ENCODE measurements at places on chromosomes 6 and 20.

- no peak for DNase-seq
Observed at GRCh38 chr20:34951252-34951651, 4.4 kb downstream of the GSS start.

DNA sequence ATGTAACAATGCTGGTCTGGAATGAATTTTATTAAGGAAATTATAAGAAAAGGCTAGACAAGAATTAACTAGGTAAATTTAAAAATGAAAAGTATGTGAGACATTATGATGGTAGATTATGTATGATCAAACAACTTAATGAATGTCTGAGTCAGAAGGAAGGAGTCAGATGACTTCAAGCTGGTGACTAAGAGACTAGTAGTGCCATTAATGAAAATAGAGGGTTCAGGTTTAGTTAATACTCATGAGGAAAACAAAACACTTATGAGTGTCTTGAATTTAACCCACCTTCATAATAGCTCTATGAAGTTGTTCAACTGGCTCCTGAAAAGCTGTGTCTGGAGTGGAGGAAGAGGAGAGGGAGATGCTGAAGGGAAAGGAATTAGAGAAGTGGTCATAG, 256.3 kb downstream of the ADGRB3 start:
- no peak for DNase-seq

- DNase-seq: no peak
Observed at GRCh38 chr6:134103006-134103405, 50.6 kb upstream of the SLC2A12 start.

DNA sequence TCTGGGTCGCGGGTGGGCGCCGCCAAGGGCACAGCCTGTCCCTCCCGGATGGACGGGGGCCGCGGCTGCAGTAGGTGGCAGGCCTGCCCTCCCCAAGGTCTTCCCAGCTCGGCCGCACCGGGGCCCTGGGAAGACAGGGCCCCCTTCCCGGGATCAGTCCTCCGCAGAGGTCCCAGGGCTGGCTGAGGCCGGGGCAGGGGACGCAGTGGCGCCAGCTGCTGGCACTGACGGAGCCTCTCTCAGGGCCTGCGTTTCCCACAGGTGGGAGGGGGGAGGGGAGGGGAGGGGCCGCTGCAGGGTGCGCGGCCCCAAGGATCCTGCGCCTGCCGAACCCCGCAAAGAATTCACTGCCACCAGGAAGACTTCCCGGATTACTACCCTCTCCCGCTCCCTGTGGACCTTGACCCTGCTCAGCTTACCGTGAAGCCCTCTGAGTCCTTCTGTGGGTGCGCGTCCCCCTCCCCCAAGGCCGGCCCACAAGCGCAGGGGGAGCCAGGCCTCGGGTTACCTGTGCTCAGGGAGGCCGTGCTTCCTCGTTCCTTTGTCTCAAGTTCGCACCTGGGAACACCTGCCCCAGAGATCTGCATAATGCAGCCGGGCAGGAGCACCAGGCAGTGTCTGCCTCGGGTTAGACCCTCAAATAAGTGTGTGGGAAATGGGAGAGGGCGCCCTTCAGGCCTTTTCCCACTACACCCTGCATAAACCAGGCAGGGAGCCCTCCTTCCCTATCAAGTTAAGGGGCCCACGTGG, 5.1 kb downstream of the LZTS3 start:
- no peak for DNase-seq

DNA sequence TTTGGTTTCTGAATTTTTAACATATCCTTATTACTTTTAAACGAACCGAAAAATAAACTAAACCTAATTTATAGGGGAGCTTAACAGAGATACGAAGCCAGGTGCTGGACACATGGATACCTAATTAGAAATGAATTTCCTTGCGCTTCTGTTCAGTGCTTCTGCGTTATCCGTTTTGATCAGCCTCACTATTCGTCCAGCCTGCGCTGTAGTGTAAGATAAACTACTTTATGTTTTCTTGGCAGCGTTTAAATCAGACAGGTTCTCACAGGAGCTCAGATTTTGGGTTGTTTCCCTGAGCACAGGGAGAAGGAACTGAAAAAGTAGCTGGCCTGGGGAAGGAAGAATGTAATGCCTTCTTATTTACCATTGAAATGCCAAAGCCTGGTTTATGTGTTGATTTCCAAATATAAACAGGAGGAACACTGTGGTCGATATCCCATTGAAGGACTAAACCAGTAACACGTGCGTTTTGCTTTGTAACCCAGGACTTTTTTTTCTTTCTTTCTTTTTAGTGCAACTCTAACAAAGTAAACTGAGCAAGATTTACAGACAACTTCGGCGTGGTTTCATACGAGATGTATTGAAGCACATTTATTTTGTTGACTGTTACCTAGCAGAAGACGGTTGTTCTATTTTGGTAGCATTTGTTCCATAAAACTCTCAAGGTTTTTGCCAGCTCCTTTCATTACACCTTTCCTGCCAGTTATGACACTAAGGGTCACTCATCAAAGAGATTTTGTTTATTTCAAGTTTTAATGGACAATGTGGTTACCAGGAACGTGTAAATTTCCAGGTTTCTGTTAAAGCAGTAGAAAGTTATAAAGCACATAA, 214.8 kb upstream of the HEY2 start:
- no peak for DNase-seq

- DNase-seq: no peak
Observed at GRCh38 chr6:167409694-167410093, 84.8 kb downstream of the TTLL2 start.

DNA sequence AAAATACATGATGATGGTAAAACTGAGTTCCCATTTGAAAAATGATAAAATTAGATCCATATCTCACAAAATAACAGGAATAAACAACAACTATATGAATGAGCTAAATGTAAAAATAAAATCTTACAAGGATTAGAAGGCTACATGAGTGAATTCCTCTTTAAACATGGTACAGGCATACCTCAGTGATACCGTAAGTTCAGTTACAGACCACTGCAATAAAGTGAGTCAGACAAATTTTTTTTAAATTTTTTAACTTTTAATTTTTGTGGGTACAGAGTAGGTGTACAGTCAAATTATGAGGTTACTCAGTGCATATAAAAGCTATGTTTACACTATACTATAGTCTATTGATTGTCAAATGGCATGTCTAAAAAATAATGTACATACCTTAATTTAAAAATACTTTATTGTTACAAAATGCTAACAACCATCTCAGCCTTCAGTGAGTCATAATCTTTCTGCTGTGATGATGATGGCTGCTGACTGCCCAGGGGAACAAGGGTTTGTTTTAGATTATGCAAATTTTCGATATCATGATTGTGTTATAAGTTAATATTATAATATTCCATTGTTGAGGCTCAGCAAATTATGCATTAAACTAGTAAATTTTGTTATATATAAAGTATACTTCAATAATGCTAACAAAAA, 222.8 kb upstream of the RUNX2 start:
- no peak for DNase-seq

DNA sequence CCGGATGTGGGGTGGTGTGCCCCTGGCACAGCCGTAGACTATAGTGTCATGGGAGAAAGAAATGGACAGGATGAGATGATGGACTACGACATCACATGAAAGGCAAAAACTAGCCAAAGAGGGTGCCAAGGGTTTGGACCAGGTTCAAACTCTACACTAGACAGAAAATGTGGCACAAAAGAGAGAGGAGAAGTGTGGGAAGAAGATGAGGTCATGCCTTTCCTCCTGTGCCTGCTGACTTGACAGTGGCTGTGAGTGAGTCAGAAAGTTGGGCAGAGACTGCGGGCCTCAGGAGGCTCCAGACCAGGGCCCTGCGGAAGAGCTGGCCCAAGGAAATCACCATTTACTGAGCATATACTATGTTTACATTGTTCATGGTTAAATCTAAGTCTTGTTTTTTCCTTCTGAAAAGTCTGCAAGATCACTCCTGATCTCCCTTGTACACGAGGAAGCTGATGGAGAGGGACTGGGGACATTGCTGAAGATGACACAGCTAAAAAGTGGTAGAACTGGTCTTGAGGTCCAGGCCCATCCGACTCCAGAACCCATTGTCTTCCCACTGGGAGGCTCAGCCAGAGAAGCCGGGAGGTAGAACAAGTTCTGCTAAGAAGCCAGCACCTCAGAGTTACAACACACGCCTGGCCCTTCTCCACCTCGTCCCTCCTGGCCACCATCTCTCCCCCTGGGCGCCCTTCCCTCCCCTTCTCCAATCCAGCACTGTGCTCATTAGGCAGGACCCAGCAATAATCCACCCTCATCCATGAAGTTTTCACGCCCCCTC, 35.6 kb downstream of the CNKSR3 start:
- DNase-seq: no peak

DNA sequence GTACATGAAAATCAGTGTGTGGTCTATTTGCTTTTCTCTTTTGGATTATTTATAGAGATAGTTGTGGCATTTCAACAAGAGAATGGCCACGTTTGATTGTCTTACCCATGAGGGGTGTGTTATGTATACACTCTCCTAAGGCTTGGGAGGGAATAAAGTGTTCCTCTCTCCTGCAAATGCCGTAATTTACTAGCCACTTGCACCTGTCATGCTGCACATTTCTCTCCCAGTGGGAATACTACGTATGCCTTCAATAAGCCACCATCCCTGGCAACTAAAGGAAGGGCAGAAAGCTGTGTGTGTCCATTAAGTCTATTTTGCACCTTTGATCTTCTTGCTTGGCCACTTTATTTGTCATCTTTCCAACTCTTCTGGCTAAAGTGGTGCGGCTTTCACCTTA, 541.2 kb downstream of the QKI start:
- DNase-seq: no peak

- DNase-seq: peak; percentile 32
Observed at GRCh38 chr6:46044881-46045617, 29.4 kb upstream of the CLIC5 start.

DNA sequence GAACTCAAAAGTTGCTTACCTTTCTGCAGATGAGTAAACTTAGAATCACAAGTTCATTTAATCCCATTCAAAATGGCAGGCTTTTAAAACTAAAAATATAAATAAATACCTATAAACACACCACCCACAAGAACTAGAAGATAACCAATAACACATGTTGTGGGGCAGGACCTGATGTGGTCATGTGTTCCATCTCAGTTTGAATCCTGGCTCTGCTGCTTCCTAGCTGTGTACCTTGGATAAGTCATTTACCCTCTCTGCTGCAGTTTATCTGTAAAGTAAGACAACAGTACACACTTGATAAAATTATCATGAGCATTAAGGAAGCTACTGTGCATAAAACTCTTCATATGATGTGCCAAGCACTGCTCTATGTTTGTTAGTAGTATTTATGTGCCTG, 22.0 kb downstream of the TRIM27 start:
- DNase-seq: no peak

GRCh38 chr6:157604816-157605215, 218.2 kb upstream of the SNX9 start:
- DNase-seq: no peak

GRCh38 chr6:116145803-116146675, 20.1 kb upstream of the COL10A1 start:
- DNase-seq: no peak

DNA sequence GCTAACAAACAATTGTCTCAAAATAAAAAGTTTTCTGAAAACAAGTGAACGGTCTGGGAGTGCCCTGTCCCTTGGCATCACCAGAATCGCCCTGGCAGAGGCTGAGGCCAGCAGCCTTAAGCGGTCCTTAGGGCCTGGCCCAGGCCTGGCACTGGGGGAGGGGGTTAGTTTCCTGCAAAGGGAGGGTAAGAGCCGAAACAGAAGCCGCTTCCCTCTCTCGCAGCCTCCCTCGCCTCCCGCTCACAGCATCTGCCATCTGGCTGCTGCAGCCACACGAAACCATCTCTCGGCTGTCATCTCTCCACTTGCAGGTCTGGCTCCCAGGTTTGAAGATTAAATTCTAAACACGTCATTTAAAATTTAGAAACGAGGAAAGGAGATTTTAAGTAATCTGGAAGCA, 31.5 kb downstream of the PMEPA1 start:
- no peak for DNase-seq

- no peak for DNase-seq
Observed at GRCh38 chr20:41218466-41218865, 81.1 kb downstream of the PLCG1 start.

DNA sequence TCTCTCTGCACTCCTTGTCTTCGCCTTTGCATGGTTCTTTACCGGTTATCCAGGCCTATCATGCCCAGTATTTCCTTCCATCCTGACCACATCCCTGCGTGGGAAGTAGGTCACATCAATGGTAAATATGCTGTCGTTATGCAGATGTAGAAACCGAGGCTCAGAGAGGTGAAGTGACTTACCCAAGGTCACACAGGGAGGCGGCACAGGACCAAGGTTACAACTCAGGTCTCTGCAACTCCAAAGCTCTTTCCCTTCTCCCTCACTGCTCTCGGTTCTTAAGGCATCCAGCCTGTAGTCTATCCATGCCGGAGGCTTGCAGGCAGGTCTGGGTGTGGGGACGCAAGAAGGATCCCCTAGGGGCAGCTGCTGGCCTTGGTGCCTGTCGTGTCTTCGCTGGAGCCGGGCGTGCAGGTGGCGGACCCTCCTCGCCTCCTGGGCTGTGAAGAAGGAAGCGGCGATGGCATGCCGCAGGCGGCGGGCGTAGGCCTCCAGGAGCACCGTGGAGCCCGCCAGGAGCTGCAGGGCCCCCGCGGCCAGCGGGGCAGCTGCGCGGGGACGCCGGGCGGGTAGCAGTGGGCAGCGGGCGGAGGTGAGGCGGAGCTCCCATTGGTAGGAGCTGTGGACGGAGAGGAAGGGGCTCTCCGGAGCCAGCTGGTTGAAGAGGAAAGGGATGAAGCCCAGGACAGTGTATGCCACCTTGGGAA, 9.1 kb downstream of the OCSTAMP start:
- DNase-seq: no peak

- DNase-seq: no peak
Observed at GRCh38 chr6:132819405-132820161, 5.2 kb downstream of the RPS12 start.

- DNase-seq: peak; percentile 38
Observed at GRCh38 chr20:62496568-62497218, 20.9 kb upstream of the GATA5 start.

DNA sequence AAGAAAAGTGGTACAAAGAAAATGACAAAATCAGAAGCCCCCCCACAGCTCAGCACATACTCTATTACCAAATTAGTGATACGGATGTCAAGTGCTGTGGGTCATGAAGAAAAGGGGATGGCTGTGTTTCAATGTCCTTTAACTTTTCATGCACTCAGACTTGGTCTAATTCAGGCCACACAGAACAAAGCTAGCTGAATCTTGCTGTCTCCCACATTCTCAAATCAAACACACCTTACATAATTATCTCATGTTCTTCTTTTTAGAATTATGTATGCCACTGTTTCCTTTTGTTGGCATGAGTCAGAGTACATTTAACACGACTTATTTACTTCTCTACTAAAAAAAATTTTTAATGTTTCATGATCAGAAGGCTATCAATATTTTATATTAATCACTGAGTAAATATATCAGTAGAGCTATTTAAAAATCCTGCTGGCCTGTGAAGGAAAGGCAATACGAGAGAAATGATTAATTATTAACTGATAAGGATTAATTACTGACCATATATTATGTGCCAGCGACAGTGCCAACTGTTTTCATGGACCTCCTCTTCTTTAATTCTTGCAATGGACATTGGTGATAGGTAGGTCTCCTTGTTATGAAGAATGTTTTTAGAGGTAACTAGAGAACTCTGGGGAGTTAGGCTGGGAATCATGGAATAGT, 596.5 kb upstream of the AGPAT4 start:
- DNase-seq: no peak

GRCh38 chr6:148446681-148447080, 104.0 kb downstream of the SASH1 start:
- DNase-seq: no peak

- DNase-seq: no peak
Observed at GRCh38 chr20:50037123-50037522, 54.3 kb downstream of the SNAI1 start.

GRCh38 chr6:107982486-107982885, 24.5 kb upstream of the SEC63 start:
- DNase-seq: no peak

- peak; percentile 58 for DNase-seq
Observed at GRCh38 chr6:136962661-136963060, 40.6 kb downstream of the SLC35D3 start.

Data from A673 (cell line).